ENCODE measurements at places on chromosomes 4 and X.

- DNase-seq, result no peak
These were observed 497.5 kb downstream of the BCOR start for GRCh38 chrX:39600222-39600621.

DNA sequence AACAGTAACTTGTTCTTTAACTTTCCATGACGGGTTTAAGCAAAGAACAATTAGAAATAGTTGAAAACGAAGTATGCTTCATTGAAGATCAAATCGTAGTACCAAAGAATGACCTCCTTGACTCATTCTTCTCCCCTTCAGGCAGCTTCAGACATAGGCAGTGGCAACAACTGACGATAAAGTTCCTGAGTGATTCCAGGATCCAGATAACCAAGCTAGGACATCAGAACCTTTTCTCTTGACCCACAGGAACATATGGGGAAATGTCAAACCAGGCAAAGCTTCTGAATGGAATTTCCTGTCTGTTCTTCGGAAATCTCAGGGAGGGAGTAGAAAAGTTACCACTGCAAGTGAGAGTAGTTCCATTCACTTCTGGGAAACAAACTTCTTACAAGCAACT is 74.2 kb downstream of the HS3ST1 start:
- no peak for DNase-seq

DNA sequence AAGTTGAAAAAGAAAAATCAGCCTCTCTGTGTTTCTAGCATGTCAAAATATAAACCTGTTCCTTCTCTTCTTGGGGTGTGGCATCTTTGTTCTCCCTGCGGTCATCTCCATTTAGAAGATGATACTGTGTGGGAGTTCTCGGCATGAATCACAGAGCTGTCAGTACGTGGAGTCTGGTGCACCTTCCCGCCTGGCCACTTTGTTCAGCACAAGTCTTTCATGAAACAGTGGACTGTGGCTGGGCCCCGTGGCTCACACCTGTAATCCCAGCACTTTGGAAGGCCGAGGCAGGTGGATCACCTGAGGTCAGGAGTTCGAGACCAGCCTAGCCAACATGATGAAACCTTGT is 166.5 kb downstream of the MAML3 start:
- no peak for DNase-seq

GRCh38 chr4:82517043-82517442 is 44.7 kb downstream of the TMEM150C start:
- DNase-seq, result no peak

GRCh38 chr4:71366766-71367165 is 27.9 kb downstream of the SLC4A4 start:
- DNase-seq, result no peak

GRCh38 chr4:99801005-99801699 is 15.5 kb upstream of the DAPP1 start:
- no peak for DNase-seq

- no peak for DNase-seq
These were observed 2.6 kb upstream of the VSIG4 start for GRCh38 chrX:66042307-66043077.

- DNase-seq, result no peak
These were observed 34.3 kb upstream of the ANTXR2 start for GRCh38 chr4:80107374-80107773.

GRCh38 chr4:80111276-80111675 is 38.2 kb upstream of the ANTXR2 start:
- DNase-seq, result no peak

DNA sequence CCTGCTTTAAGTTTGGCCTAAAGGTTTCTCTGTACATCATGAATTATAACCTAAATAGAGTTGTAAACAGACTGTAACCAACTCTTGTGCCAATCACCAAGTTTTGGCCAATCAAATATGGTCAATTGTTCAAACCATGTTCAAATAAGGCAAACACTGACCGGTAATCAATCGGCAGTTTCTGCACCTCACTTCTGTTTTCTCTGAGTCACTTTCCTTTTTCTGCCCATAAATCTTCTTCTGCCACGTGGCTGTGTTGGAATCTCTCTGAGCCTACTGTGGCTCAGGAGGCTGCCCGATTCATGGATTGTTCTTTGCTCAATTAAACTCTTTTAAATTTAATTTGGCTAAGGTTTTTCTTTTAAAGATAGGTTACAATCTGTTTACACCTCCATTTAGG is 16.5 kb upstream of the ENPP6 start:
- DNase-seq, result no peak

- DNase-seq, result no peak
These were observed 27.0 kb upstream of the NMU start for GRCh38 chr4:55663145-55663544.

GRCh38 chr4:140116442-140117104 is 37.4 kb downstream of the MAML3 start:
- DNase-seq, result peak; percentile 26

DNA sequence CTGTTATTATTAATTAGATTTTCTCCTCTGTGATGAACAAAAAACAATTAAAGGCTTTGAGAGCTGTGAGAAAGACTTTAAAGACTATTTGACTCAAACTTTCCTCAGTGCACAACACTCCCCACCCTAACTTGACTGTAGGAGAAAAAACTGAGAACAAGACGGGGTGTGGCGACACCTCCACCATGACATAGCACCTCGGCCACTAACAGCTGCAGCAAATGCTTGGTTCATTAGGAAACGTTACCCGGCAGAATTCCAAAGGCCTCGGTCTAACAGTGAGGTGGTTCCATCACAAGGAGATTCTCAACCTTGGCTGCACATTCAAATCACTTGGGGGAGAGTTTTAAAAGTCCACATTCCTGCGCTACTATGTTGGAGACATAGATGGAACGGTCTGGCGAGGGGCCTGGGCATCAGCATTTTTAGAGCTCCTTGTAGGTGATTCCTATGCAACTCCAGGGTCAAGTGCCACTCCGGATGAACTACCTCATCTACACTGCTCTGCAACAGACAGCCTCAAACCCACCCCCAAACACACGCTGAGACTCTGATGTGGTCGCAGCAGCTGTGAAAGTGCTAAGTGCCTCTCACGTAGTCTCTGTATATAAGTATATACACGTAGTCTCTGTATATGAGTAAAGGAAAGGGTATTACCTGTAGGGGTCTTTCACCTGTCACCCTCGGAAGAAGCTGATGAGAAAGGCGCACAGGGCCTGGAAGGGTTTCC is 1.0 kb downstream of the FGFBP2 start:
- peak; percentile 47 for DNase-seq

GRCh38 chrX:94455782-94456181 is 781.8 kb downstream of the FAM133A start:
- no peak for DNase-seq

GRCh38 chr4:3829211-3829955 is 63.2 kb downstream of the ADRA2C start:
- no peak for DNase-seq

- peak; percentile 36 for DNase-seq
These were observed 720 bp upstream of the STK26 start for GRCh38 chrX:132022198-132022966.

GRCh38 chr4:155807021-155807420 is 48.2 kb downstream of the GUCY1B1 start:
- DNase-seq, result no peak

DNA sequence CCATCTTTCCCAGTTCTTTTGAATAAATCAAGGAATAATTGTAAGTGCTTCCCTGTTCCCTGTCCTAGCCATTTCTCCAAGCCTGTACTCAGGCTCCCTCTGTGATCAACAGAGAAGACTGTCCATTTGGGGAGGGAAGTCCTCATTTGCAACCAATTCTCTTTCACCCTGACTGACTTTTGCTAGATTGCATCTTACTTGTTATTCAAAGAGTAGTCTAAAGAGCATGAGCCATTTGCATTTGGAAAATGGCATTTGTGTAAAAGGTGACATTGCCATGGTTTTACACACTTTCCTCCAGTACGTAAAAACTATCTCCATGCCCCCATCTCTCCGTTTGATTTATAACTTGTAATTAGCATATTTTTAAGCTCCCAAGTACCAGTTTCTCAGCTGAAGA is 110.6 kb downstream of the MBNL3 start:
- no peak for DNase-seq

DNA sequence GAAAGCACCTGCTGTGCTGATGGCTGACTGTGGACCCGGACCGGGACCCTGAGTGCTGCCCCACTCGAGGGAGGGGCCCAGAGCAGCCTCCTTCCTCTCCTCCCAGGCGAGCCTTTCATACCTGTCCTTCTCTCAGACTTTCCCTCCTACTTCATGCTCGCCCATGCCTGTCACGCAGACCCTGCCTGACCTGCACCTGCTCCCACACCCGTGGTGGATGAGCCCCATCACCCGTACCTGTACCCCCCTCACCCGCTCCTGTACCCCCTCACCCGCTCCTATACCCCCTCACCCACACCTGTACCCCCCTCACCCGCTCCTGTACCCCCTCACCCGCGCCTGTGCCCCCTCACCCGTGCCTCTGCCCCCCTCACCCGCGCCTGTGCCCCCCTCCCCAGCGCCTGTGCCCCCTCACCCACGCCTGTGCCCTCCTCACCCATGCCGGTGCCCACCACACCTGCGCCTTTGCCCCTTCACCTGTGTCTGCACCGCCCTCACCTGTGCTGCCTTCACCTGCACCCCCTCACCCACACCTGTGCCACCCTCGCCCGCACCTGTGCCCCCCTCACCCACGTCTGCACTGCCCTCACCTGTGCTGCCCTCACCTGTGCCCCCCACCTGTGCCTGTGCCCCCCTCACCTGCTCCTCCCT is 5.8 kb downstream of the MAEA start:
- DNase-seq, result no peak

GRCh38 chr4:16437836-16438235 is 211.6 kb upstream of the TAPT1 start:
- no peak for DNase-seq

GRCh38 chrX:353566-354535 is 32.9 kb downstream of the PPP2R3B start:
- no peak for DNase-seq

- DNase-seq, result no peak
These were observed 169.6 kb upstream of the GATB start for GRCh38 chr4:151930372-151930771.

GRCh38 chr4:10611673-10612072 is 72.9 kb downstream of the CLNK start:
- no peak for DNase-seq

DNA sequence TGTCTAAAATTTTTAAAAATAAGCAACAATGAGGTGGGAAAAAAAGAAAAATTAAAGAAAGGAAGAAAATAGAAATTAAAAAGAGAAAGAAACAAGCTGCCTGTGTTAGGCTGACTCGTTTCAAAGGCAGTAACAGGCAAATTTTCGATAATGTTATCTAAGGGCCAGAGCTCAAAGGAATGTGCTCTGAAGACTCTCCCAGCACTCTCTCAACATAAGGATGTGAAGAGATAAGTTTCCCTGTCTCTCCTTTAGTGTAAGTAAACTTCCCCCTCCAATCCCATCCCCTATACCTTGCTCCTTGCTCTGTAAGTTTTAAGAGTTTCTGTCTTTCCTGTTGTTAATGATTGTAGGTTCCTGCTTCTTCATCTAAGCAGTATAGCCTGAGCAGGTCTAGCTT is 172.8 kb downstream of the TEX13C start:
- no peak for DNase-seq

GRCh38 chr4:15742637-15743036 is 35.5 kb upstream of the CD38 start:
- no peak for DNase-seq

DNA sequence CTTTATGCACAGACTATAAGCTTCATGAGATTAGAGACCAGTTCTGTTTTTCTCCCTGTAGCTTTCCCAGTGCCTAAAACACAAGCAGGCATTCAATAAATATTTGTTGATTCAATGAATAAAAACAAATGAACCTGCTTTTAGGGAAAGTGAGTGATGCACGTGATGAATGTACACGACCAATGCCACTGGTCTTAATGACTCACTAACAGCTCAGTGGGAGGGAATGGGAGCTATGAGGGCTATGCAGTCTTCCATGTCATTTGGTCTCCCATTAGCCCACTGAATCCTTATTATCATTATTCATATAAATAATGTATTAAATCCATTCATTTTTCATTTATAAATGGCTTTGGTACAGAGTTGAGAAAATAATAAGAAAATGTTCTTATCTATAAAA is 247.4 kb downstream of the FBXO8 start:
- DNase-seq, result no peak

- no peak for DNase-seq
These were observed 171.9 kb downstream of the DCTD start for GRCh38 chr4:182745237-182745636.
